ENCODE measurements at places on chromosomes 11 and 22.

GRCh38 chr11:29809121-29809520 lies 207.7 kb downstream of the KCNA4 start:
- DNase-seq: no peak

DNA sequence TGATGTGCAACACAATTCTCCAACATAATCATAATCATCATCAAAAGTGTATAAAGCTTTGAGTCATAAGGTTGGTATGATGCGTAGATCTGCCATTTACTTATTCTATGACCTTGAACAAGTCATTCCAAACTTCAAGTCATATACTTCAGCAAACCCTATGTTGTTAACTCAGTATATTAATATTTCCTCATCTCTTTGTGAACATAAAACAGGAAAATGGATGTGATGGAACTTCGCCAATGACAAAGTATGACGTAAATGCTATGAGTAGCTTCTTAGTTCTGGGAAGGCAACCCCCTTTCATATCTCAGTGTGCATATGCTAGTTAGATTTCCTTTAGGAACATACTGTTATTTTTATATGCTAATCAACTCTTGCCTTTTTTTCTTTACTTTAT lies 102.7 kb upstream of the ANO3 start:
- no peak for DNase-seq

DNA sequence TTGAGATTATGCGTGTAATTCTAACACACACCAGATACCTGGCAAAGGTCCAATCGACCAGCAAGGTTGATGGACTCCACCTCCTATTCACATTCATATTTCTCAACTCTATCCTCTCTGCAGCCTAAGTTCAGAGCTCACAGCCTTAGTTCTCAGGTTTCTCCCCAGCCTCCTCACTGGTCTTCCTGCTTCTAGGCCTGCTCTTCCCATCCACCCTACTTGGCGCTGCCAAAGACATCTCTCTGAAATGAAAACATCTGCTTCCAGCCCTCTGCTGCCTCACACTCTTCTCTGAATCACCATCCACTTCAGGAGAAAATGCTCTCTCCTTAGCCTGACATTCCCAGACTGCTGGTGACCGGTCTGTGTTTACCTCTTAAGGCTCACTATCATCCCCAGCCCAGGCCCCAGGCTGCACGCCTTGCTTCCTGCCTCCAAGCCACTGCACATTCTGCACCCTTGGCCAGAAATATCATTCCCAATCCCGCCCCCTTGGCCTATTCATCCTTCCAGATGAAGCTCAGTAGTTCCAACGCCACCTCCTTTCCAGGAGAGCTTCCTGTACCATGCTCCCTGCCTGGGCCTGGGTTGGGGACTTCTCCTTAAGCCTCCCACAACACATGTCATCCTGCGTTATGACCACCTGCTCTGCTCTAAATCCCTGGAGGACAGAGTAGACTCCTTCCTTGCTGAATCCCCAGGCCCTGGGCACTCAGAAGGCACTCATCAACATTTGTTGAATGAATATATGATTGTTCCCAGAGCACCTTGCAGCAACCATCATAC lies 3.5 kb downstream of the ARRB1 start:
- no peak for DNase-seq

GRCh38 chr11:10646005-10646404 lies 47.5 kb downstream of the IRAG1 start:
- DNase-seq: no peak

DNA sequence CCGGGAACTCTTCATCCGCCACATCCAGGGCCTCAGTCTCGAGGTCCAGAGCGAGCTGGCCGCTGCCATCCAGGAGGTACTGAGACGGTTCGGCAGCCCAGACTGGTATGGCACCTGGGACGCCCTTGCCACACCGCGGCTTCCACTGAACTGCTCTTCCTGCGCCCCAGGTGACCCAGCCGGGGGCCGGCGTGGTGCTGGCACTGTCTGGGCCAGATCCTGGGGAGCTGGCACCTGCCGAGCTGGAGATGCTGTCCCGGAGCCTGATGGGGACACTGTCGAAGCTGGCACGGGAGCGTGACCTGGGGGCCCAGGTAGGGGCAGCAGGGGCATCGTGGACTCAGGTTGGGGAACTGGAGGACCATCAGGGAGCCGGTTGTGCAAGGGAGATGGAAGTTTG lies 1.4 kb downstream of the CCDC88B start:
- DNase-seq: no peak

- DNase-seq: no peak
These were observed 111.0 kb upstream of the ARHGAP42 start for GRCh38 chr11:100575860-100576717.

DNA sequence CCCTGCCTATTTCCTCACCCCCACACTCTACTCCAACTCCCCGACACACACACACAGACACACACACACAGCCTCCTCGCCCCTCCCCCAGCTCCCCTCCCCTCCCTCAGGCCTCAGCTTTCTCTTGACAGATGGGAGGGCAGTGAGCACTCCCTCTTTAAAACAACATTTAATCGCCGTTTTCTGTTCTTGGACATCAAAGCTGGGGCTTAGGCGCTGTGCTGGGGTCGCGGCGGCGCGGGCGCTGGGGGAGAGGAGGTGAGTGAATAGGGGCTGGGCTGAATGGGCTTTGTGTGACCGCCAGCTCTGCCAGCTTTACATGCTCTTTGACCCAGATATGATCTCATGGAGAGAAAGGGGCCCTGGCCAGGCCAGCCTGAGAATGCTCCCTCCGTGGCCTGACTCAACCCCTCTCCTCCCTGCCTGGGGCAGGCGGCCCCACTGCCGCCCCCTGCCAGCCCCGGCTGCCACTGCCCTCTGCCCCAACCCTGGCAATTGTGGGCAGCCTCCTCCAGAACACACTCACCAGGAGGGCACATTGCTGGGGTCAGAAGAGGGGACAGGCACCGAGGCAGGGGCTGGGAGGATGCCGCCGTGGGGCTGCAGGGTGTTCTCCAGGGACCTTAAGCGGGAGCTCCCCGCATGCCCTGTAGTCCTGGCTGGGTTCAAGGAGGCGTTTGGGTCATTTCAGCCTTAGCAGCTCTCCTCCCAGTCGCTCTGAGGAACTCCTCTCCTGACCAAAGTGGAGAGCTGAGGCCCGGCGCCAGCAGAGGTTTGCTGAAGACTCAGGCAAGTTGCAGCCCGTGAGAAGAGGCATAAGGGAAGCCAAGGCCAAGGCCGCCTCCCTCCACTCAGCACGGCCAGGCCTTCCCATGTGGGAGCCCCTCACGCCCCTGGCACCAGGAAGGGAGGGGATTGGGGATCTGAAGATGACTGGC lies 38.3 kb upstream of the NNMT start:
- no peak for DNase-seq

DNA sequence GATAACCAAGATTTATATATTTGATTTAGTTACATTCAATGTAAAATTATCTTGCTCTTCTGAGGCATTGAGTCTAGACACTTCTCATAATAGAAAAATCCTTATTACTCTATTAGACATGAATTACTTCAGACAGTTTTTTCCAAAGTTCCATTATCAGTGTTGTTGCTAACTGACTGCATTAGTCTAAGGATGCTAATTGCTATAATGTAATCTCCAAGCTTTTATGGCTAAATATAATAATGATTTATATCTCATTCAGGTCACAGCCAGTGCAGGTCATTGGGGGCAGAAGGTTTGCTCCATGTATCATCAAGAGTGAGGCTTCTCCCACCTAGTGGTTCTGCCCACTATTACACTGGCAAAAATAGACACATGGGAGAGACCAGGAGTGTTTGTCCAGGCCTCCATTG lies 377.2 kb upstream of the DDI1 start:
- DNase-seq: no peak

Measured in stimulated activated CD4-positive, alpha-beta T cell treated with anti-CD3 and anti-CD28 coated beads, Interleukin-1b, Interleukin-23, amount 100 ng/mL, for 4 hours (primary cell).